ENCODE measurements at places on chromosomes 2 and 18.

- peak overlapping the region; percentile 88 for H3K4me3 ChIP-seq
- H3K27me3 ChIP-seq, result peaks cover 26% of the 10 kb centered on the region
- peak overlapping the region; percentile 91 for H3K27ac ChIP-seq
- peak; percentile 55 for DNase-seq
- peaks cover 51% of the 10 kb centered on the region for H3K4me1 ChIP-seq
Observed at GRCh38 chr2:156333951-156334495, 1.5 kb upstream of the NR4A2 start.

GRCh38 chr2:219285894-219286425 lies 6.8 kb downstream of the DNAJB2 start:
- H3K27ac ChIP-seq, result no peak overlapping the region
- no peak overlapping the region for H3K4me3 ChIP-seq
- H3K4me1 ChIP-seq, result peaks cover 8% of the 10 kb centered on the region
- DNase-seq, result no peak

- H3K27me3 ChIP-seq, result no peaks in the 10 kb centered on the region
- no peak for DNase-seq
- peaks cover 74% of the 10 kb centered on the region for H3K4me1 ChIP-seq
- no peak overlapping the region for H3K27ac ChIP-seq
Observed at GRCh38 chr18:63259567-63260379, 59.8 kb downstream of the BCL2 start.

DNA sequence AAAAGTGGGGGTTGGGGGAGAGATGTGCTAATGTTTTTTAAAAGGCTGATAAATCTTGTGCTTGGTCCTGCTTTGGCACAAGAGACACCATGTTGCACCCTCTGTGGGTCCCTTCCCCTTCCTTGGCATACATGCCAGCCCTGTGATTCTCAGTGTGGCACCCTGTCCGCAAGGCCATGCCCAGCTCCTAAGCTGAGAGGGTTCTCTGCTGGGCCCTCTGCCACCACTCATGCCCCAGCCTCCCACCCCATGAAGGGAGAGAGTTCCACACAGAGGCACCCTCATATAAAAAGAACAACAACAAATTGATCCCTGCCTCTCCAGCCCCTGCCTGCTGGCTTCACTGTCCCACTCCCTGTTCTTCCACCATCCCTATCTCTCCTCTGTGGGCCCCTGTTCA lies 2.5 kb upstream of the ADCY3 start:
- no peaks in the 10 kb centered on the region for H3K27me3 ChIP-seq
- DNase-seq, result no peak
- H3K36me3 ChIP-seq, result peaks cover 10% of the 10 kb centered on the region
- H3K27ac ChIP-seq, result no peak overlapping the region
- H3K4me3 ChIP-seq, result no peak overlapping the region

GRCh38 chr2:108934583-108935245 lies 54.3 kb downstream of the EDAR start:
- no peaks in the 10 kb centered on the region for H3K36me3 ChIP-seq
- H3K27ac ChIP-seq, result peak overlapping the region; percentile 51
- H3K27me3 ChIP-seq, result no peaks in the 10 kb centered on the region
- peaks cover 20% of the 10 kb centered on the region for H3K4me1 ChIP-seq
- DNase-seq, result no peak
- no peak overlapping the region for H3K4me3 ChIP-seq
